GM10248 (cell line): ENCODE measurements at places on chromosomes 12 and 14.

DNA sequence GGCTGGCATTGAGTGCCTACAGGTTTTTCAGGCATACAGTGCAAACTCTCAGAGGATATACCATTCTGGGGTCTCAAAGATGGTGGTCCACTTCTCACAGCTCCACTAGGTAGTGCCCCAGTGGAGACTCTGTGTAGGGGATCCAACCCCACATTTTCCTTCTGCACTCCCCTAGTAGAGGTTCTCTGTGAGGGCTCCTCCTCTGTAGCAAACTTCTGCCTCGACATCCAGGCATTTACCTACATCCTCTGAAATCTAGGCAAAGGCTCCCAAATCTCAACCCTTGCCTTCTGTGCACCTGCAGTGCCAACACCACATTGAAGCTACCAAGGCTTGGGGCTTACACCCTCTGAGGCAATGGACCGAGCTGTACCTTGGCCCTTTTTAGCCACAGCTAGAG lies 179.2 kb downstream of the CCDC91 start:
- DNase-seq: no peak

GRCh38 chr12:103928682-103929045 lies 1.5 kb upstream of the HSP90B1 start:
- peak; percentile 27 for DNase-seq

GRCh38 chr12:6925540-6926279 lies 2.0 kb upstream of the ATN1 start:
- no peak for DNase-seq

DNA sequence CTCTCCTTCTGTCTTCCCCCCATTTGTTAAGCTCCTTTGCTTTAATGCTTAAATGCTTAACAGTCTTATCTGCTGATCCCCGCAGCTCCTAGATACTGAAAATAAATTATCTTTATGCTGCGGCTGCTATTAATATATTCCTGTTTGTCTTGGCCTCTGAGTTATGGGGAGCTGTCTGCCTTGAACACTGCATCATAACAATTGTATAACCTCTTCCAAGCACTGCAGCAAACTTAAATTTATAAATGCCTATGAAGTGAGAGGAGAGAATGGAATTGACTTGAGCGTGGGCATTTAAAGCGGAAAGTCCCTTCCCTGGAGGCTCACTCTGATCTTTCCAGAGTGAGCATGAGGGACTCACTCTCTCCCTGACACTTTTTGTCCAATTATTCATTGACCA lies 23.1 kb upstream of the DCP1B start:
- no peak for DNase-seq

- no peak for DNase-seq
Measured at GRCh38 chr14:79661752-79662151, 549.6 kb downstream of the DIO2 start.

GRCh38 chr14:103026988-103027387 lies 30.4 kb downstream of the CDC42BPB start:
- no peak for DNase-seq

- no peak for DNase-seq
Measured at GRCh38 chr14:39383026-39383660, 49.1 kb downstream of the FBXO33 start.

DNA sequence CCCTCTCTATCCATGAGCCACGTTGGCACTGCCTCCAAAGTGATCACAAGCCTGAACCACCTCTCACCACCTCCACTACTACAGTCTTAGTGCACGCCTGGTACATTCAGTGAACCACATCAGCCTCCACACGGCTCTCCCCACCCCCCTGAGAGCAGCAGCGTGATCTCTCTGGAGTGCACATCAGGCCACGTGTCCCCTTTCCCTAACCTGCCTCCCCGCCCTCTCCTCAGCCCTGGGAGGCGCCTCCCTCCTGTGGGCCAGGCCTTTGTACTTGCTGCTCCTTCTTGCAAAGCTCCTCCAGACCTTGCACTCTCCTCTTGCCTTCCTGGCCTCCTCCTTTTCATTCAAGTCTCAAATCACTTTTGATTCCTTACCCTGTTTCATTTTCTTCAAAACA lies 49.8 kb downstream of the SLC6A12 start:
- no peak for DNase-seq

GRCh38 chr12:54217774-54218241 lies 29.0 kb upstream of the SMUG1 start:
- no peak for DNase-seq

- DNase-seq: no peak
Measured at GRCh38 chr12:19539836-19540235, 100.5 kb downstream of the AEBP2 start.

- DNase-seq: no peak
Measured at GRCh38 chr12:66516133-66516532, 162.7 kb downstream of the GRIP1 start.

- DNase-seq: no peak
Measured at GRCh38 chr12:55173456-55173855, 47.2 kb downstream of the OR9K2 start.

GRCh38 chr14:101457936-101458740 lies 103.2 kb upstream of the DIO3 start:
- no peak for DNase-seq

DNA sequence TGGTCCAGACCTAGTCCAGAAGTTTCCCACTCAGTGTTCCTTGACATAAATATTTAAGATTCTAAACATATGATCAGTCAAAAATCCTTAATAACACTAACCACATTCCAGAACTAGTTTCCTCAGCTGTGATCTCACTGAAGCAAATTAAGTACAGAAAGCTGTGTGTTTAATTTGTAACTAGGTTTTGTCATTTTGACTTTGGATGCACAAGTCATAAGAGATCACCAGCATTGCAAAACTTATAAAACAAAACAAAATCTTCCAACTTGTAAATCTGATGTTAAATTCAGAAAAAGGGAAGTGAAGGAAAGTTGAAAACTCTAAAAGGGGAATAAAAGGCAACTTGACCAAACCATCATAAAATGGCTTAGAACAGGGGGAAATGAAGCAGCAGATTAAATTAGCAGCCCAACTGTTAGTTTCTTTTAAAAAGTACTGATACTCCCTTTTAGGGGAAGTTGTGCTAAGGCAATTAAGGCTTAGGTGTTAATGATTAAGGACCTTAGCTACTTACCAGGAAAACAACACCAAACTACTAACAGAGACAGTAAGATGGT lies 56.6 kb downstream of the SH2B3 start:
- no peak for DNase-seq

DNA sequence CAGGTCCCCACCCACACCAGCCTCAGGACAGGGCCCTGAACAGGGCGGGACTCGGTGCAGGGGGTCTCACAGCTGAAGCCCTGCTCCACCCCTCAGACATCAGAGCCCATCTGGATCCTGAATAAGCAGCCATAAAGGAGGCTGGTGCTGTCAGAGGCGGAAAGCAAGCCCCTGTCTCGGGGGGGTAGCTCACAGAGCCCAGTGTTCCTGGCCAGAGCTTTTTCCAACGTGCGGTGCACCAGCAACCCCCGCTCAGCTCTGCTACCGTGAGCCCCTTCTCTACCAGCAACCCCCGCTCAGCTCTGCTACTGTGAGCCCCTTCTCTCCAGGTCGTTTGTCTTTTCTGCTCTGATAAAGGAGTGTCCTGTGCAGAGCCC lies 136.5 kb upstream of the SFSWAP start:
- DNase-seq: no peak

DNA sequence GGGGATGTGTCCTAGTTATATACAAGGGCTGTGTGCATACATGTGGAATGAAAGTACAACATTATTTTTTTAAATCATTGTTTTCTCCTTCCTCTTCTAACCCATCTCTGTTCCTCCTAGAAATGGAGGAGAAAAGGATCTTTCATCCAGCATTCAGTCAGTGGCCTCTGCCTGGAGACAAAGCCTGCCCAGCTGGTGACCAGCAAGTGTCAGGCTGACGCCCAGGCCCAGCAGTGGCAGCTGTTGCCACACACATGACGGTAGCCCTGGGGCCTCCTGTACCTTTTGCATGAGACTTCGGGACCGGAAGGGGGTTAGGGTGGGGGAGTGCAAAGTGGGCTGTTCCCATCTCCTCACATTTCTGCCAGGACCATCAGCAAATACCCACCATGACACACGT lies 46.2 kb downstream of the ERH start:
- DNase-seq: no peak

DNA sequence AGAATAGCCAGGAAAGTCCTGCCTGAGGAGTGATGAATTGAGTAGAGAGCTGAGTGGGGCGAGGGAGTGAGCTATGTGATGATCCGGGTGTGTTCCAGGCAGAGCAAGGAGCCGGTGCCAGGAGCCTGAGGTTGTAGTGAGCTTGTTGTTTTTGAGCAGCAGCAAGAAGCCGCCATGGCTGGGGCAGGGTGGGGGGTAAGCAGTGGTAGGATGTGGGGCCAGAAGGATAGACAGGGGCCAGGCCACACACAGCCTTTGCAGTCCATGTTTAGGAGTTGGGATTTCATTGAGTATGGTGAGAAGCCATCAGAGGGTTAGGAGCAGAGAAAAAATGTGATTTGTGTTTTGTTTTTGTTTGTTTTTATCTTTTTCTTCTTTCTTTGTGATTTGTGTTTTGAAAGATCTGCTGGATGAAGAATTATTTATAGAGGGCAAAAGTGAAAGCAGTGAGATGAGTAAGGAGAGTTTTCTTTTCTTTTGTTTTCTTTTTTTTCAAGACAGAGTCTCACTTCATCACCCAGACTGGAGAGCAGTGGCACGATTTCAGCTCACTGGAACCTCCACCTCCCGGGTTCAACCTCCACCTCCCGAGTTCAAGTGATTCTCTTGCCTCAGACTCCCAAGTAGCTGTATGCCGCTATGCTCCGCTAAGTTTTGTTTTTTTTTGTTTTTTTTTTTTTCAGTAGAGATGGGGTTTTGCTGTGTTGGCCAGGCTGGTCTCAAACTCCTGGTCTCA lies 92.3 kb upstream of the BCAT1 start:
- no peak for DNase-seq

DNA sequence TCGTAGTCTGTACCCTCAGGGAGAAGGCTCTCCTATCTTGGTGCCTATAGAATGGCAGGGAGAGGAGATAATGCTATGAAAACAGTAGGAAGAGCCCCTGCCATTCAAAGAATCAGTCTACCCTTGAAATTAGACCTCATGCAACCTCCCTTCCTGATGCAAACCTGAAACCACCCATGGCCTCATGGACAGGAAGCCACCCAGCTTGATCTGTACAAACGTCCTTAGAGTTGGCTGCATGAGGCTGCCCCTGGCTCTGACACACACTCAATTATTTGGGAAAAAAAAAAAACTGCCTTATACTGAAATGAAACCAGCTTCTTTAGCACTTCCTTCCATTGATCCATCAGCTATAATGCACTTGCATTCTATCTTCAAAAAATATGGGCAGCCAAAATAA lies 116.6 kb upstream of the BCL2L14 start:
- no peak for DNase-seq

- no peak for DNase-seq
Measured at GRCh38 chr14:42513837-42514236, 907.2 kb downstream of the LRFN5 start.

DNA sequence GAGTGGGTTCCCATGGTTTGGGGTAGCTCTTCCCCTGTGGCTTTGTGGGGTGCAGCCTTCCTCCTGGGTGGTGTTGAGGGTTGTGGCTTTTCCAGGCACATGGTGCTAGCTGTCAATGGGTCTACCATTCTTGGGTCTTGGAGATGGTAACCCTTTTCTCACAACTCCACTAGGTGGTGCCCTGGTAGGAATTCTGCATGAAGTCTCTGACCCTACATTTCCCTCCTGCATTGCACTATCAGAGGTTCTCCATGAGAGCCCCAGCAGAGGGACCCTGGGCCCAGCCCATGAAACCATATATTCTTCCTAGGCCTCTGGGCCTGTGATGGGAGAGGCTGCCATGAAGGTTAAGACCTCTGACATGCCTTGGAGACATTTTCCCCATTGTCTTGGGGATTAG lies 1093.3 kb downstream of the SLC16A7 start:
- no peak for DNase-seq

DNA sequence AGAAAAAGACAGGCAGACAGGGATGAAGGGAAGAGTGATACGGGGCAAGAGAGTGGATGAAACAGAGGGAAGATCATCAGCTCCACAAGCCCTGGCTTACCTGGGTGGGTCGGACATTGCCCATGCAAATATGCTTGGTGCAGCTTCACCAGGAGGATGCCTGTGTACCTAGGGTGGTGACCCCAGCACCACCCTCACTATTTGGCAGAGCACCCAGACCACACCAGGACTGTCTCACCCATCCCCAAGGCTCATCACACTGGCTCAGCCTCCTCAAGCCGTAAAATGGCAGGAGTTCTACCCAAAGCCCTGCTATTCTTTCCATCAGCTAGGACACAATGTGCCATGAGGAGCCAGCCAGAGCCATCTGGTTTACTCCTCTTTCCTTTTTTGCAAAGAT lies 3.0 kb downstream of the GALNT8 start:
- no peak for DNase-seq

DNA sequence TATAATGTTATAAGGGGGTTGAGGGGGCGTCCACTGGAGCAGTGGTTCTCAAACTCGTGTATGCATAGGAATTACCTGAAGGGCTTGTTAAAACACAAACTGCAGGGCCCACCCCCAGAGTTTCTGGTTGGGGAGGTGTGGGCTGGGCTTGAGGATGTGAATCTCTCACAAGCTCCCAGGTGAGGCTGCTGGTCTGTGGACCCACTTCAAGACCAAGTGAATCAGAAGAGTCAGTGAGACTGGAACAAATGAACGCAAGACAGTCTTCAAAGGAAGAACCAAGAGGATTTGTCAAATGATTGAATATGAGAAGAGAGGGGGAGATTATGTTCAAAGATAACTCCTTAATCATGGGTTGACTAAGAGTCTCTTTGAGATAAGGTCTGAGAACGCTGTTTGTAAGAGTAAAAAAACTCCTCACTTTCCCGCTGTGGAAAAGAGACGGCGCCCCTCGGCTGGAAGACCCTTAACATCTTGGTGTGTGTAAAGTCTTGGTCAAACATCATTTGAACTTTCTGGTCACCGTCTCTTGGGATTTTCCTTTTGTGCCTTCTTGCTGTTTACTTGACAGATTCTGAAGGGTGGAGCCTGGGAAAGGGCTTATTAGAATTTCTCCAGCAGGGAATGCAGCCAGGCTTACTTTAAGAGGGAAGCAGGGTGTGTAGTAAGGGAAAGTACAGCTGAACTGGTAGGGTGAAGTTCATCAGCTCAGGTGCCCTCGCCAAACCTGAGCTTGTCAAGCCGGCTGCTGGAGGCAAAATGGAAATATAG lies 5.3 kb upstream of the FOXN3 start:
- DNase-seq: no peak

- no peak for DNase-seq
Measured at GRCh38 chr12:107514887-107515445, 170.6 kb upstream of the PWP1 start.

- DNase-seq: no peak
Measured at GRCh38 chr12:65122703-65123102, 1.6 kb upstream of the WIF1 start.

- DNase-seq: no peak
Measured at GRCh38 chr14:61090432-61091216, 109.6 kb downstream of the SLC38A6 start.

- DNase-seq: no peak
Measured at GRCh38 chr12:50147281-50147680, 19.9 kb downstream of the CERS5 start.

DNA sequence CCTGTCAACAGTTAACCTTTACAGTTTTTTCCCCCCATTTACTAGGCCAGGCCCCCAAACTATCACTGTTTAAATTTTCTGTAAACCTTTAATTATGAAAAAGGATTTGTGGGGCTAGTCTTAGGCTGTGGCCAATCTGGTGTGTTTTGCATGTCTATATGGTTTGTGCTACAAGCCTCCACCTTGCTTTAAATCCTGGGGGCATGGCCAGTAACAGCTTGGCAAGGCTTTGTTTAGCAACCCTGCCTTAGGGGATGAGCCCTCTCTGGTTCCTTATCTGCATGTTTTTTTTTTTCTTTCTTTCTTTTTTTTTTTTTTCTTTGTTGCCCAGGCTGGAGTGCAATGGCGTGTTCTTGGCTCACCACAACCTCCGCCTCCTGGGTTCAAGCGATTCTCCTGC lies 102.7 kb downstream of the KCNMB4 start:
- no peak for DNase-seq
